ENCODE measurements at places on chromosomes 5 and 9. TPM values are rescaled to one million over a fixed set of nuclear protein-coding genes. Genes with fewer than 3 reads are reported as not detected.

FYB1 gene
- polyA plus RNA-seq: 2.9 TPM

HNRNPH1 gene
- 241 TPM for polyA plus RNA-seq

GADD45G gene
- polyA plus RNA-seq: 25.5 TPM

IL9 gene
- not detected for polyA plus RNA-seq

SOX30 gene
- polyA plus RNA-seq: 0.33 TPM

RGS7BP gene
- 2.3 TPM for polyA plus RNA-seq

SOWAHA gene
- polyA plus RNA-seq: 0.65 TPM

WDR41 gene
- 21.2 TPM for polyA plus RNA-seq

BARHL1 gene
- not detected for polyA plus RNA-seq

LECT2 gene
- polyA plus RNA-seq: not detected

IL11RA gene
- polyA plus RNA-seq: 39.5 TPM

ENG gene
- polyA plus RNA-seq: 196 TPM

DIAPH1 gene
- polyA plus RNA-seq: 30.3 TPM

TMEM171 gene
- polyA plus RNA-seq: 0.23 TPM

MAMDC4 gene
- polyA plus RNA-seq: 3.8 TPM

SLC25A25 gene
- polyA plus RNA-seq: 23.1 TPM

C1QTNF3 gene
- 4.4 TPM for polyA plus RNA-seq

TRPM3 gene
- polyA plus RNA-seq: 0.20 TPM

TRPM6 gene
- polyA plus RNA-seq: 0.24 TPM

FRMD3 gene
- 4.8 TPM for polyA plus RNA-seq

CHSY3 gene
- polyA plus RNA-seq: 3.2 TPM

DAPK1 gene
- polyA plus RNA-seq: 12.1 TPM

CSF1R gene
- 15.8 TPM for polyA plus RNA-seq

FAM153A gene
- 0.66 TPM for polyA plus RNA-seq

INSL4 gene
- polyA plus RNA-seq: not detected

CDH9 gene
- not detected for polyA plus RNA-seq

MLANA gene
- not detected for polyA plus RNA-seq

PHYKPL gene
- polyA plus RNA-seq: 40.3 TPM

MACIR gene
- polyA plus RNA-seq: 3.5 TPM

TLE1 gene
- polyA plus RNA-seq: 37.6 TPM

SPINK6 gene
- not detected for polyA plus RNA-seq

PCDHGA10 gene
- polyA plus RNA-seq: 1.6 TPM

IFNA21 gene
- polyA plus RNA-seq: not detected

FGD3 gene
- 5.8 TPM for polyA plus RNA-seq

STOML2 gene
- 106 TPM for polyA plus RNA-seq

IQGAP2 gene
- polyA plus RNA-seq: 4.5 TPM

SPATA31A3 gene
- not detected for polyA plus RNA-seq

PCDHGA2 gene
- 4.1 TPM for polyA plus RNA-seq

INSL6 gene
- polyA plus RNA-seq: not detected

SPINK13 gene
- not detected for polyA plus RNA-seq

CDH18 gene
- polyA plus RNA-seq: 0.06 TPM

CCNO gene
- polyA plus RNA-seq: 2.8 TPM

CTNND2 gene
- polyA plus RNA-seq: 0.24 TPM

FBP2 gene
- polyA plus RNA-seq: 0.56 TPM

TNFAIP8 gene
- 21.6 TPM for polyA plus RNA-seq

FKTN gene
- polyA plus RNA-seq: 5.0 TPM

GRM6 gene
- not detected for polyA plus RNA-seq

INSYN2B gene
- polyA plus RNA-seq: 0.05 TPM

GALNT10 gene
- polyA plus RNA-seq: 15.7 TPM

TMEM252 gene
- polyA plus RNA-seq: 0.24 TPM

PRELID2 gene
- 4.1 TPM for polyA plus RNA-seq

GCNT4 gene
- 3.2 TPM for polyA plus RNA-seq

GDA gene
- 2.1 TPM for polyA plus RNA-seq

MEF2C gene
- polyA plus RNA-seq: 25.2 TPM

FCHSD1 gene
- 15.6 TPM for polyA plus RNA-seq

LCN1 gene
- not detected for polyA plus RNA-seq

RASGRF2 gene
- polyA plus RNA-seq: 3.1 TPM

All from urinary bladder (tissue), 4 donors.